CD4-positive, alpha-beta T cell treated with Interleukin-17A for 1 hour (primary cell): ENCODE measurements at places on chromosomes 2 and 18.

DNA sequence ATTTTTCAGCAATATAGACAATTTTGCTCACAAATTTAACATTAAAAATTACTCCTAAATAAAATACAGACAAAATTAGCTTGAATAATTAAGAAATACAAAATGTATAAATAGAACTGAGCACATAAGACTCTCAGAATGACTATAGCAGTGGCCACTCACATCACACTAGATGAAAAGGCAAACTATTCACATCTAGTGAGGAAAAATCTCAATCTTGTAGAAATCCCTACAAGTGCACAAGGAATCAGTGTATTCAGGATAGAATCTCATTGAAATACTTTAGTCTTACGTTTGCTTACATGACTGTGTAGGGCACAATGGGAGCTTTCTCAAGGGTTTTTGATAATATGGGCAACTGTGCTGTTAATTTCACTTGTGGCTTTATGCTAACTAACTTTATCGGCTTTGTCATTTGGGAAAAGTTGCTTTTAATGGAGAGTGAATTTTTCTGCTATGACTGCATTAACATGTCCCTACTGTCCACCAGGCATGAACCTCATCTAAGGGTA, 678.9 kb upstream of the LRRTM4 start:
- DNase-seq: no peak

DNA sequence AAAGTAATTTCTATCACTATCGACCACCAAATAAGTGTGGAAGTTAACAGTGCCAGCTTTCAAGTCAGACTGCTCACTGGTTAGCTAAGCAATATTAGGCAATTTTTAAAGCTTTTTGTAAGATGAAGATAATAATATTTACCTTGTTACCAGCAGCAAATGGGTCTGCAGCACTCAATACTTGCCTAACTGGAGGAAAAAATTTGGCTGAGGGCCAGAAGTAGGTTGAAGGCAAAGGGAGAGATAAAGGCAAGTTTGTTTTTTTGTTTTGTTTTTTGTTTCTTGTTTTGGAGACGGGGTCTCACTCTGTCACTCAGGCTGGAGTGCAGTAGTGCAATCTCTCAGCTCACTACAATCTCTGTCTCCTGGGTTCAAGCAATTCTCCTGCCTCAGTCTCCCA, 675.9 kb downstream of the DPP10 start:
- DNase-seq: no peak

DNA sequence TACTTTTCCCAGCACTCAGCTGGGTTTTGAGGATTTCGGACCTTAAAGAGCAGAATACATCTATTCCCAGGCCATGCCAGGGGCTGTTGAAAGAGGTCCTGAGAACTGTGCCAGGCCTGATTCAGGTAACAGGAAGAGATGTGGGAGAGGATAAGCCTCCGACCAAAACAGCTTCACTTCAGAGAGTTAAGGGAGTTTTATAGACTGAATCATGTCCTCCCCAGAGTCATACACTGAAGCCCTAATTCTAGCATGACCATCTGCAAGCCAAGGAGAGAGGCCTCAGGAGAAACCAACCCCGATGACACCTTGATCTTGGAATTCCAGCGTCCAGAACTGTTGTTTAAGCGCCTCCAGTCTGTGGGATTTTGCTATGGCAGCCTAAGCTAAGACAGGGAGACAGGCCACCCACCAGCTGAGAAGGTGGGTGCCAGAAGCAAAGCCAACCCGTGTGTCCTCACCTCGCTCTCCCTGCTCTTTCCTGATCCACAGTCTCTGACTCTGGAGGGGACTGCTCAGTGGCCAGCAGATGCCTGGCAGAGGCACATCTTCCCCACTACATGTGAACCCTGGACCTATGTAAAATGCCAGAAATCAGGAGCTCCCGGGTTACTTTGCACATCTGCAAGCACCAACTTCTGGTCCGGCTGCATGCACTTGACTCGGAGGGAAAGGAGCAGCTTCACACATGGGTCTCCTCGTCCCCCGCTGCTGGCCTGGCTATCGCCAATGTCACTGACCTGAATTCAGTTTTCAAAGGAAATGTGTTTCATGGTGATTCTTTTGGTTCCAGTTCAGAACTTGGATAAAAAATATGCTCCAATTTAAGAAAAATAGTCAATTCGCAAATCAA, 116.8 kb upstream of the EPC2 start:
- DNase-seq: no peak

- DNase-seq: no peak
Measured at GRCh38 chr18:23798824-23799223, 109.6 kb downstream of the LAMA3 start.

DNA sequence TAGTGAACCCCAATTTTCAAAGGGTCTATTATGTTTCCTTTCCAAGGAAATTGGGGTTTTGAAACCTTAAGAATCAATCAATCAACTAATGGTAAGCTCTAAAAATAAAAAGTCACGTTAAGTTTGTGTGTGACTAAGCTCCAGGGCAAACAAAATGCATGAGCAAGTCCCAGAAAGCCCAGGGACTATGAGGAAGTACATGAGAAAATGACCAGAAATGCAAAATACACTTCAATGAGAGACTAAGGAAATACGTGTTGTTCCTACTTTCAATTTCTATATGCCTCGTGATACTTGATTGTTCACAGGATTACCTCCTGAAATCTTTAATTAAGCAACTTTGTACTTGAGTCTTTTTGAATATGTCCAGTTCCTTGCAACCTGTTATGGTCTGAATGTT, 684.4 kb upstream of the SYT4 start:
- no peak for DNase-seq

DNA sequence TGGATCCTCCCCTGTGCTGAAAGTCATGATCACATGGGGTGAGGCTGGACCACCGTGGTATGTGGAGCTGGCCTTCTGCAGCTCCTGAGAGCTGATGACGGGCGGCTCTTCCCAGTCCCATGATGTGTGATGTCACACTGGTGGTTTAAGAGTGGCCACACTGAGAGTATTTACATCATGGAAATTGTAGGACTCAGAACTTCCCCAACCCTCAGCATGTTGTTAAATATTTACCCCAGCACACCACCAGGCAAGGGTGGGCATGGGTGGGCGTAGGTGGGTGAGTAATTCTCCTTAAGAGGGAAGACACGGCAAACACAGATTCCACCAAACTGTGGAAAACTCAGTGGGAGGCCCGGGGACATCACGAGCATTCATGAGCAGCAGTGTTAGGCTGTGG, 106.8 kb downstream of the ALPK2 start:
- DNase-seq: no peak

GRCh38 chr2:158953926-158954763, 14.3 kb upstream of the TANC1 start:
- DNase-seq: peak; percentile 13

DNA sequence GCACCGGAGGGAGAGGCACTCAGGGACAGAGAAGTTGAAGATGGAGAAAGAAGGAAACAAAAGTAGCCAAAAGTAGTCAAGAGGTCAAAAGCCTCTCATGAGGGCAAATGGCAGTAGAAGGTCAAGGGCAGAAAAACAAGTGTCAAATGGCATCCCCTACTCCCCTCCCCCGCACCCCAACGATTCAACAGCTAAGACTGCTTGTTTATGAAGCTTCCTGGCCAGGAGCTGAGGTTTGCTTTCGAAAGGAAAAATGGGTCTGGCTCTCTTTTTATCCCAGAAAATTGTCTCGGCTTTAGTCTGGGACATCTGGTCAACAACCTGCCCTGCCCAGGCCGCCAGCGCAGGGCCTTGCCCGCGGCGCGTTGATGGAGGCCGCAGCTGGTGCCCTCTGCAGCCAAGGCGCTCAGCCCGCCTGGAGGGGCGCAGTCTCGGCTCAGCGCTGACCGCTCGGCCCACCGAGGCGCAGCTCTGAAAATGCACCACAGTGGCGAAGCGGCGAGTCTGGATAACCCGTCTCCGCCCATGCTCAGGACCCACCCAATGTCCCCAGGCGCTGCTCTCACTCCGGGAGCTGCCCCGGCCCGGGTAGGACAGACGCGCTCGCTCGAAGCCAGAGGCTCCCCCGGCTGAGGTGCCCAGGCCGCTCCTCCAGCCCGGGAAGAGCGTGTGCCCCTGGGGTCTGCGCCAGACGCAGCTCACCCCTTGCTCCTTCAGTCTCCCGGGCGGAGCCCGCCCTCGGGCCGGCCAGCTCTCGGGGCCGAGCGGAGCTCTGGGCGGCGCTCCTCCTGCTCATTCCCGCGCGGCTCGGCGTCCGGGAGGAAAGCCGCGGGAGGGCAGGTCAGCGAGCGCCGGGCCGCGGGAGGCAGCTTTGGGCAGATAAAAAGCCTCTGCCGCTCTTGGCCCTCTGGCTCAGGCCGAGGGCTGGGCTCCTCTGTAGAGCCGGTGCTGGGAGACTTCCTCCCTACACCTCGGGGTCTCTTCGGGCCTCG, 1.8 kb upstream of the TBR1 start:
- DNase-seq: no peak

- DNase-seq: no peak
Measured at GRCh38 chr2:48767330-48767729, 11.8 kb upstream of the LHCGR start.

GRCh38 chr2:109437325-109438090, 176.3 kb downstream of the SEPTIN10 start:
- DNase-seq: no peak

DNA sequence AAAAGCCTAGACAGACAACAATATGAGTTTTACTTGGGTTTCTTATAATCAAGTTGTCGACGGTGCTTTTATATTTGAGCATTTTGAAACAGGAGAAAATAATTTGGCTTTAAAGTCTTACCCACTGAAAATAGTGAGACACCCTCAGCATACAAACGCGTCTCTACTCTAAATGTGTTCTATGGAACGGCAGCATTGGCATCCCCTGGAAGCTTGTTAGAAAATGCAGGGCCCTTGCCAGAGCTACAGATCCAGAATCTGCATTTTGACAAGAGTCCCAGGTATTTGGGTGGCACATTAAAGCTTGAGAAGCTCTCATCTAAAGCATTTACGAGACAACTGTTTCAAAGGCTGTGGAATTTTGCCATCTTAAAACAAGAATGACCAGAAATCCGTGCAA, 163.5 kb downstream of the PID1 start:
- DNase-seq: no peak

GRCh38 chr2:165401285-165401852, 68.1 kb upstream of the CSRNP3 start:
- DNase-seq: peak; percentile 48

GRCh38 chr2:208210688-208211451, 21.0 kb upstream of the C2orf80 start:
- DNase-seq: no peak

- no peak for DNase-seq
Measured at GRCh38 chr2:215906458-215906857, 106.9 kb downstream of the MREG start.

GRCh38 chr18:45821026-45821425, 4.4 kb upstream of the SIGLEC15 start:
- DNase-seq: no peak

GRCh38 chr2:38375696-38376345, 1.3 kb downstream of the ATL2 start:
- no peak for DNase-seq

DNA sequence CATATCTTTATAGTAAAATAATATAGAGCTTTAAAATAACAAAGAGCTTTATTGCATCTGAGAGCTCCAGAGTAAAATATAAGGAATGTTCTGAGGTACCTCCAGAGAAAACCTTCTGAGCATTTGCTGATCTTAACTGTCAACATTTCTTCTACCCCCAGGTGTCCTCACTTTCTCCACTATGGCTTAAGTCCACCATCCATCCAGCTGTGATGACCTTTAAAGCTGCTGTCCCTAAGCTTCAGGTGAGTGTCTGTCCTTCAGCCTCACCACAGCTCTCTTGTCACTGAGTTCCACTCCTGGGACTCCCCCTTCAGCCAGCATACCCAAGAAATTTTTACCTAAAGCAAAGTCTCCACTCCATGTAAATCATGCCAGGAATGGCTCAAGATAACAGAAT, 137.9 kb downstream of the MYO5B start:
- no peak for DNase-seq

DNA sequence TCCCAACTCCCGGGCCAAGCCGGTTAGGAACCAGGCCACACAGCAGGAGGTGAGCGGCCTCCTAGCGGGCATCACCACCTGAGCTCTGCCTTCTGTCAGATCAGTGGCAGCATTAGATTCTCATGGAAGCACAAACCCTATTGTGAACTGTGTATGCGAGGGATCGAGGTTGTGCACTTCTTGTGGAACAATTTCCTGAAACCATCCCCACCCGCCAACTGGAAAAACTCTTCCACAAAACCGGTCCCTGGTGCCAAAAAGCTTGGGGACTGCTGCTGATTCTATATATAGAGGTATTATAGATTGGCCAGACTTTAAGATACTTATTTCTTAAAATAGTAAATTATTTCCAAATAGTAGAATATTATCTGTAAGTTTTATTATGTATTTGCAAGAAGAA, 89.4 kb downstream of the PMS1 start:
- DNase-seq: no peak

DNA sequence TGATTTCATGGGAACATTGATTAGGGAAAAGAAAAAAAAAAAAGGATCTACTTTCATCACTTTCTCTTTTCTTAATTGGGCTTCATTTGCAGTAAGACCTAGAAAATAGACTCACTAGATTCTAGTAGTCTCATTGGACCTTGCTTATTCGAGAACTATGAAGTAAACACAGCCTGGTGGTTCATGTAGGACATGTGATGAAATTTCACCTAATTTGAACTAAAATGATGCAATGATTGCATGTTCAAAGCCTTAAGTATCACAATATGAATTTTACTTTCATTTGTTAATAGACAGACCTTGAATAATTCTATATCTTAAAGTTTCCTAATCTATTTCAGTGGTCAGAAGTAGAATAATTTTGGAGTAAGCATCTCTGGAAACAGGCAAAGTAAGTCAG, 688.9 kb upstream of the NRXN1 start:
- DNase-seq: no peak
